ENCODE measurements at places on chromosomes 5 and 9. TPM values are rescaled to one million over a fixed set of nuclear protein-coding genes. Genes with fewer than 3 reads are reported as not detected.

DNA sequence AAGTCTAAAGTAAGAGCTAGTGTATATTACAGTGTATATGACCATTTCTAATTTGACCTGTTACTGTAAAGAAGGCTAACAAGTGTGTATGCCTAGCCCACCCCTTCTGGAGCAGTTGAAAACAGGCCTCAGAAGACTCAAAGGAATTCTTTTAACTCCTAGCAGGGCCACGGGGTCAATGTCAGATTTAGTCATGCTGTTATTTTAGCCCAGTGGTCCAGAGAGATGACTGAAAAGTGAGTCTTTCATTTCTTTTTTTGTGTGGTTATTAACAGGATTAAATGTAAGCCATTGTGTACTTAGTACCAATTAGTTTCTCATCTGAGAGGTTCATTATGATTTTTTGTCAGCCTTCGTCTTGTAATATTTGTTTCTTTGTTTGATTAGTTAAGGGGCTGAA is 24.4 kb downstream of the ZCCHC7 start:
- DNase-seq, result no peak

DNA sequence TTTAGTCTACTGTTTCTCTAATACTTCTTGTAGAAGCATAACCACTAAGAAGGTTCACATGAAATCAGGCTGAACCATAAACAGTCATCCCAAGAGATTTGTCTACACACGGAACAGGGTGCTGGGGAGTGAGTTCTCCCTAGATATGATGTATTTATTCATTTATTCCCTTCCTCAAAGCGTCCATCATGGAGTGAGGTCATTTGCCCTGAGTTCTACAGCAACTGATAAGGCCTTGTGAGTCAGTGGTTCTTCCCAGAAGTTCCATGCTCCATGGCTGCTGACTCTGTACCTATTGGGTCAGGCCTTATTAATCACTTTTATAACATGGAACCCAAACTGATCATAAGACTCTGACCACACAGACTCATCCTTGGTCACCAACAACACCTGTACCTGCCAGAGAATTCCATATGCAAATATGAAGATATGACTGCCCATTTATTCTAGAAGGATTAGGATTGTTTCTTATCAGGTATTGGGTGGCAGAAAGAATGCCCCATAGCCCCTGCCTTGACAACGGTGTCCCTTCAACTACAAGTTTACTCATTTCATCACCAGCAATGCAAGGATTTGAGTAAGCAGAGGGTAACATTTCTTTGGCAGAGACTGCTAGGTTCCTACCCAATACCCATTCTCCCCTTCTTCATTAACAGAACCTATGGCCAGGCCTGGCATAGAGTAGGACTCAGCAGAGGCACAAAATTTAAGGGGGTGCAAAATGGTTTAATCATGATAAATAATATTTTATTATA is 118.1 kb downstream of the LHFPL2 start:
- DNase-seq, result peak; percentile 80

DNA sequence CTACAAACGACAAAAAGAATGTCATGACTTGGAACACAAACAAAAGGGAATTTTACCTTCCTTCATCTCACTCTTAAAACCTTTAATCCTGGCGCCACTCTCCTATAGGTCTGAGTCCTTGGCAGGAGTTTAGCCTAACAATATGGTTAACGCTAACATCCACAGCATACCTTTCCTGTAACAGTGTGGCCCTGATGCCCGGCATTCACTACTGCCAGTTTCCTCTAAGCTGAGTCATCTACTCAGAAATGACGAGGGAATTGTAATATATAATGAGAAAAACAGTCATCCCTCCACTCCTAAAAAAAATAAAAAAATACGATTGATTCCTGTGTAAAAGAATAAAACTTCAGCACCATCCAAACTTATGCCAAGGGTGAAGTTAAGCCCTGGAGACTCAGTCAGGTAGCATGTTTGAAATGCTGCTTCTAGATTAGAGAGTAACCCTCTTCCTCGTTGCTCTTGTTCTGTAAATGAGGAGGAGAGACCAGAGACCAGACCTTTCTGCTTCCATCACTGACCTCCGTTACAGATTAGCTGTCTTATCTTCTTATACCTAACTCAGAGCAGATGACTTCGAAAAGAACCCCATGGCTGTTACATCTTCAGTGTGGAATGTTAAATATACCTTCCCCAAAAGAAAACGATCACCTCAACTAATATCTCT is 37.4 kb downstream of the CCDC125 start:
- no peak for DNase-seq

GRCh38 chr9:72173080-72173479 is 23.8 kb downstream of the GDA start:
- peak; percentile 82 for DNase-seq

GRCh38 chr9:28547527-28547926 is 974.2 kb upstream of the C9orf72 start:
- no peak for DNase-seq

GRCh38 chr5:80374188-80374587 is 33.7 kb upstream of the ZFYVE16 start:
- DNase-seq, result no peak

DNA sequence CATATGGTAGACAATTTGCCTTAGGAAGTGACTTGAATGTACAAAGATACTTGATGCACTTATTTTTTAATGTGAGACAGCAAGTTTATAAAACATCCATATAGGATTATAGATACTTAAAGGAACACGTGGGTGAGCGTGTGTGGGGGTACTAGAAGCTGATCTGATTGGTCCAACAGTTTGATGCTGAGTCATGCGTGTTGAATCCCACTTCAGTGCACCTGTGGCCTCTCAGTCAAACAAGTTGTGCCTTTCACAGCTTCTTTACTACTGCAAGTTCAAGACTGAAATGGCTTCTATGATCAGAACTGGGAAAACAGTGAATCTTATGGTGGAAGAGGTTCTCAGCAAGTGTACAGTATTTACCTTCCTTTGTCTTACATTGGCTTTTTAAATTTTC is 98.9 kb downstream of the MAP1B start:
- DNase-seq, result no peak

- DNase-seq, result no peak
Observed at GRCh38 chr5:124457901-124458300, 288.5 kb downstream of the ZNF608 start.

DNA sequence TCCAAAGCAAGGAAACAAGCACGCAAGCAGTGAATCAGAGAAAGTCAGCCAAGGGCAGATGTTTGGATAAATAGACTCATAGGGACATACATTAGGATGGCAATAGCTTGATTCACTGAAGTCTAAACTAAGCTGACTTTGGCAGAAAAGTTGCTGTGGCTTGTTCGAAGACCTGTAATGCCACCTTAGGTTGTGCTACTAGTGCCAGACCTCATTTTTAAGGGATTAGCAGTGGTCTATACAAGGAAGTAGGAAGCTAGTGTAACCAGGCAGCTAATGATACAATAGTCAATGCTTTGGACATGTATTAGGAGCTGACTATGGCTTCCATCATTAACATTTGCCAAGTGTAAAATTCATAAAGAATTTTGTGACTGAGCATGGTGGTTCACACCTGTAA is 63.1 kb downstream of the FCHO2 start:
- DNase-seq, result no peak

- no peak for DNase-seq
Observed at GRCh38 chr9:121633119-121633714, 18.2 kb upstream of the DAB2IP start.

DNA sequence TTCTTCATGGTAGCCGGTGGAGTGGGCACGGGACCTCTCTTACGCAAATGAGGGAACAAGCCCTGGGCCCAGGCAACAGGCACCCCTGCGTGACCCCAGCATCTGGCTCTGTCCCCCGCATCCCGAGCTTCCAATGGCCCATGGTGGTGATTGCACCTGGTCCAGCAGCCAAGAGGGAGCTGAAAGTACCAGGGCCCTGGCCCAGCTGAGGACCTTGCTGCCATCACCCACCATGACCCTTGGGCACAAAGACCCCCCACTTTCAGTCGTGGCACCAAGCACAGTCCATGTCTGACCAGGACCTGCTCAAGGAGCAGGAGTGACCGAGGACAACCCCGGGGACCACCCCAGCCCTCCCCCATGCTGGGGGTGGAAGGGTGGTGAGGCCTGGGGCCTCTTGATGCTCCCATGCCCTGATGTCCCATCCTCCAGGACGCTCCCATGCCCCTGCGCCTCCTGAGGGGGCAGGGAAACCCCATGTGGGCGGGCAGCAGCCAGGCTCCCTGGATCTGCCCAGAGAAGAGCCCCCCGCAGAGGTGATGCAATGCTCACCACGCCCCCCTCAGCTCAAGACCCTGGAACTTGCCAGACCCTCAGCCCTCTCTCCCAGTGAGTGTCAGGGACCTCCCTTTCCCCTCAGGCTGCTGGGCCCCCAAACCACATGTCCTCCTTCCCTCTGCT is 123.9 kb downstream of the ADAMTS2 start:
- DNase-seq, result no peak

GRCh38 chr5:149277801-149278200 is 6.1 kb downstream of the AFAP1L1 start:
- DNase-seq, result no peak

- DNase-seq, result no peak
Observed at GRCh38 chr9:96150324-96151227, 151.4 kb downstream of the HSD17B3 start.

DNA sequence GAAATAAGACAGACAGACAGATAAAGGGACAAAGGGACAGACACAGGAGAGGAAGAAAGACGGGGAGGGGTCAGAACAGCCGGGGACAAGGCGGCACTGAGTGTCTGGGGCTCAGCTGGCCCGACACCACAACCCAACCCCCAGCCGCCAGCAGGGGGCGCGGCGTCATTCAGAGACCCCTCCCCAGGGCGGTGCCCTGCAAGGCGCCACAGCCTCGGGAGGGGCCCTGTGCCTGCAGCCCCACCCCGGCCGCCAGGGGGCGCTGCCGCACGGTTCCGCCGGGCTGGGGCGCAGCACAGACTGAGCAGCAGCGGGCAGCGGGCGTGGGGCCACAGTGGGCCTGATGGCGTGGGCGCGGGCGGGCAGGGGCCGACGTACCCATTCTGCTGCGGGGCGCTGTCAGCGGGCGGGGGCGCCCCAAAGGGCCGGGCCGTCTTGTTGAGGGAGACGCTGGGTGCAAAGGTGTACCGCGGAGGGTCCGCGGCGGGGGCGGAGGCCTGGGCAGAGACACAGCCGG is 5.9 kb downstream of the PDLIM7 start:
- DNase-seq, result no peak

GRCh38 chr5:112918679-112919078 is 3.3 kb downstream of the REEP5 start:
- no peak for DNase-seq

- no peak for DNase-seq
Observed at GRCh38 chr5:57953792-57954191, 471.2 kb upstream of the ACTBL2 start.

- DNase-seq, result no peak
Observed at GRCh38 chr9:86600977-86601376, 246.8 kb upstream of the TUT7 start.

GRCh38 chr5:140094889-140095288 is 19.0 kb upstream of the PURA start:
- no peak for DNase-seq

GRCh38 chr9:70053864-70054263 is 10.2 kb downstream of the MAMDC2 start:
- peak; percentile 57 for DNase-seq

DNA sequence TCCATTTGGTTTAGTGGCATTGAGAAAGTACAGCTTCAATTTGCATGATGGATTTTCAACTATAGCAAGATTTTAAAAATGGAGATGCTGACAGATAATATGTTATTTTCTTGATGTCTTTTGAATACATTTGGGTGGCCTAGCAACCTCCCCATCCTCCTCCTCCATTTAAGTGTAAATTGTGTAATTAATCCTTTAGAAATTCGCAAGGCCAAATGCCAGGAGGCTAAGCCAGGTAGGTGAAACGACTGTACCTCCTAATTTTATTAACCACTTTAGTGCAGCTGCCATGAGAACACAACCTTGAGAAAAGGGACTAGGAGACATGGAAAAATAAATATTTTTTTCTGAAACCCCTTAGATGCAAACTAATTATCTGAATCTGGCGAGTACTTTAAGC is 248.8 kb downstream of the MRPS30 start:
- no peak for DNase-seq

- no peak for DNase-seq
Observed at GRCh38 chr9:4510546-4511322, 20.5 kb downstream of the SLC1A1 start.

Gene PCDHGA9
- not detected for polyA plus RNA-seq

Gene GRIA1
- not detected for polyA plus RNA-seq

Gene CMYA5
- polyA plus RNA-seq, result 0.10 TPM

Gene ENC1
- polyA plus RNA-seq, result 9.6 TPM

Gene ZNF658
- polyA plus RNA-seq, result 0.18 TPM

Gene PRDM9
- not detected for polyA plus RNA-seq

Gene SLC24A2
- polyA plus RNA-seq, result not detected

Gene SOWAHA
- not detected for polyA plus RNA-seq

Gene BNIP1
- polyA plus RNA-seq, result 9.8 TPM

Gene PRLR
- 0.12 TPM for polyA plus RNA-seq

Gene SPINK1
- polyA plus RNA-seq, result not detected
